Fibroblast of skin of right biceps (primary cell): ENCODE measurements at places on chromosomes 5 and 9.

DNA sequence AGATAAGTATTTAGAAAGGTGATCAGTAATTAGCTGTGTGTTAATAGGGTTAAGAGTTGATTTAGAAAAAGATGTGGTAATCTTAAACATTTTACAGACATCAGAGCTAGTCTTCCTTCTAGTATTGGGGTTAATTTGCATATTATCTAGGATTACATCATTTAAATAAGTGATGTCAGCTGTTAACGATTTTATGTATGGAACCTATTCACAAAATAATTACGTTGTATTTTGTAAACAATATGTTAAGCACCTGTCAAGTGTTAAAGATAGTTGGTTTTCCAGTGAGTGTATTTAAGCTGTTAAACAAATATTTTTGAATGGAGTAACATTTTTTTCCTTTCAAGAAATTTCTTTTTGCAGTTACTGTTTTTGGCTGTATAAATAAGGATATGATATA is 2.2 kb downstream of the DCP2 start:
- DNase-seq: no peak

DNA sequence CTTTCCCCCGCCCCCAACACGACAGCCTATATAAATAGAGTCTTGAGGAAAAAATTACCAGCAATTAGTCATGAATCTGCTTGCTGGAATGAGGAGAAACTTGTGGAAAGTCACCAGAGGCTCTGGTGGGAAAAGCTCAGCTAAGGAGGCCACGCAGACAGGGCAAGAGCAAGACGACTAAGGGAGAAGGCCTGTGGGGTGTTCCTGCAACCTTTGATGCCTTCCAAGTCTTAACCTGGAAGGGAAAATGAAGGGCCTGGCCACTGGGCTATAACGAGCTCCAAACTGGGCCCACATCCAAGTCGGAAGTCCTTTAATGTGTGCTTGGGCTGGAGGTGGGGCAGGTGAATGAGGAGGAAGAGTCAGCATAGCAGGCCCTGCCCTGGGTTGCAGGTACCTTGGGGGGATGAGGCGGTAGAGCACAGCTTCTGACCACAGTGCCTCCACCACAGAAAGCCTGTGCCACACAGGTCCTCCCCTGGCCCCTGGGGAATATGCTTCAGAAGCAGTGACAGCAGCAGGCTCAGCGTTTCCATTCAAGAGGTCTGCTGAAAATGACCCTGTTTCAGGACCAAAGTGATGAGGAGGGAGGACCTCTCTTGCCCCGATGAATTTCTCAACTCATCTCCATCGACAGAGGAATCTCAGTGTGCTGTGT is 92.8 kb upstream of the LRRTM2 start:
- peak; percentile 76 for DNase-seq

DNA sequence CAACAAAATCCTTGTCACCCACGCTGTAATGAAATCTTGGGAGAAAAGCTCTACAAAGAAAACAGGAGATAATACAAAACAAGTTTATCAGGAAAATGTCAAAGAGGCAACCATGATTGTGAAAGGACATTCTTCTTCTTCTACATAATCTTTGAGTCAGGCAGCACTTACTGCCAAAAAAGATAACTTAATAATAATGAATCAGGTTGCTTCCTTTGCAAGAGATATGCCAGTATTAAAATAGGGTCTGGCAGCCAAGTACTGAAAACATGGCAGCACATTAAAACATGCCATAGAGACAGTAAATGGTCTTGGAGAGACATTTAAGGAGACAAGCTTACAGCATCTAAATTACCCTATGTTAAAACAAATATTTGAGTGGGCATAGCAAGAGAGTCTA is 1573.4 kb downstream of the EFNA5 start:
- peak; percentile 29 for DNase-seq

- DNase-seq: no peak
These were observed 24.7 kb upstream of the TIFAB start for GRCh38 chr5:135476615-135477581.

- DNase-seq: no peak
These were observed 181.0 kb upstream of the GHR start for GRCh38 chr5:42242210-42242609.

DNA sequence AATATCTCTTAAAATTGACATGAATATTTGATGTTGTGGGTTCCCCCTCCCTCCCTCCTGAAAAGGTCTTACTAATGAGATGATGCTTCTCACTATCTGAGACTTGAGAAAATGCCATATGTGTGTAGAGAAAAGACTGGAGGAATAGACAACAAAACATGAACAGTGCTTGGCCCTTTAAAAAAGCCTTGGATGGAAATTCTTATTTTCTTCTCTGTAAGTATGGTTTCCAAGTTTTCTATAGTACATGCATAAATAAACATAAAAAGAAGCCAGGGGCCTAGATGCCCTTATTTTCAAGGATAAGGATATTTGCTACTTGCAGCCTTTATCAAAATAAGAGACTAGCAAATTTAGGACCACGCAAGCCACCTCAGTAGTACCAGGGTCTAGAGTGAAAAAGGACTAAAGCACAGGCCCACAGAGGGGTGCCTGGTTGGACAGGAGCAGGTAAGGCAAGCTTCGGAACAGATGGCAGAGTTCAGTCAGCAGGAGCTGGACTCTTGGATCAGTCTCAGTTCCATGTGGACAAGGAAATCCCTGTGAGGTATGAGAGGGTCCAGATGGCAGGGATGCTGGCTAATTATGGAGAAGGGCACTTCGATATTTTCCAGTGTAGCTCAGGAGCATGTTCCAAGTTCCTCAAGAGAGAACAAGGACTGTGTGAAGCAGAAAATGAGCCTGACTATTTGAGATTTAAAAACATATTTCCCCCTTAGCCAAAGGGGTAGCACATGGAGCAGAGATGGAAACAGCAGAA is 4.6 kb upstream of the ANP32B start:
- no peak for DNase-seq

- no peak for DNase-seq
These were observed 143.7 kb upstream of the SLC30A5 start for GRCh38 chr5:68950125-68950524.

DNA sequence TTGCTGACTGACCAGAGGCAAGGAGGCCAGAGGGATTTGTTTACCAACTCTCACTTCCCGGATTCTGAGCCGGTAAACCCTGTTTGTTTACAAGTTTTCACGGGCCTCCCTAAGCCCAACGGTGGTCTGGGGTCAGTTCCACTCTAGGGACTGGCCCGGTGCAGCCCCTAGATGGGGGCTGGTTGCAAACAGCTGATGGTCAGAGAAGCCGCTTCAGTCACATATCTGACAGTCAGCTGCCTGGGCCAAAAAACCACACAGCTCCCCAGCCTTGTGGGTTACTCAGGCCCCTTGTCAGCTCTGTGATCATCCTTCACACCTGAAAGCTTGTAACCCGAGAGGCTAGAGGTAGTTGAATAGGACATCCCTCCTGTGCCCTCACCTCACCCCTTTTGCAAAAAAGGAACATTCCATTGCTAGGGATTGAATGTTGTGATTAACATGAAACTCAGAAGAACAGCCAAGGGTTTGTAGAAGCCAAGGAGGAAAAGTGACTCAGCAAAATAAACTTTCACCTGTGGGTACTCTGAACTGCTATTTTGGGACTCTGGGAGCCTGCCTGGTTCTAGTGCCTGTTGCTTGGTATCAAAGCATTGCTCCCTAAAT is 40.4 kb downstream of the SAR1B start:
- DNase-seq: peak; percentile 28

GRCh38 chr5:76701298-76701697 is 14.6 kb upstream of the F2R start:
- peak; percentile 91 for DNase-seq

GRCh38 chr5:179432547-179432946 is 87.3 kb upstream of the ADAMTS2 start:
- no peak for DNase-seq

DNA sequence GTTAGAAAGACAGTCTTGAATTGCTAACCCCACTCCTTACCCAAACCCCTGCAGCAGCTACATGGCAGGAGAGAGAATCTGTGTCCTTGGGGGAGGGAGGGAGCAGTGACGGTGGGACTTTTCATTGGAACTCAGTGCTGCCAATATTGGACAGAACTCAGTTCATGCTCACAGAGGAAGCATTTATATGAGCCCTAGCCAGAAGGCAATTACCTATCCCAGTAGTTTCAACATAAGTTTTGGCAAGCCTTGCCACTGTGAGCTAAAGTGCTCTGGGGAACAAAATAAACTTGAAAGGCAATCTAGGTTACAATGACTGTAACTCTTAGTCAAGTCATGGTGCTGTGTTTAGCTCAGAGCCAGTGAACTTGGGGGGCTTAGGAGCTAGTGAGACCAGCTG is 1013.4 kb upstream of the COX7C start:
- no peak for DNase-seq

DNA sequence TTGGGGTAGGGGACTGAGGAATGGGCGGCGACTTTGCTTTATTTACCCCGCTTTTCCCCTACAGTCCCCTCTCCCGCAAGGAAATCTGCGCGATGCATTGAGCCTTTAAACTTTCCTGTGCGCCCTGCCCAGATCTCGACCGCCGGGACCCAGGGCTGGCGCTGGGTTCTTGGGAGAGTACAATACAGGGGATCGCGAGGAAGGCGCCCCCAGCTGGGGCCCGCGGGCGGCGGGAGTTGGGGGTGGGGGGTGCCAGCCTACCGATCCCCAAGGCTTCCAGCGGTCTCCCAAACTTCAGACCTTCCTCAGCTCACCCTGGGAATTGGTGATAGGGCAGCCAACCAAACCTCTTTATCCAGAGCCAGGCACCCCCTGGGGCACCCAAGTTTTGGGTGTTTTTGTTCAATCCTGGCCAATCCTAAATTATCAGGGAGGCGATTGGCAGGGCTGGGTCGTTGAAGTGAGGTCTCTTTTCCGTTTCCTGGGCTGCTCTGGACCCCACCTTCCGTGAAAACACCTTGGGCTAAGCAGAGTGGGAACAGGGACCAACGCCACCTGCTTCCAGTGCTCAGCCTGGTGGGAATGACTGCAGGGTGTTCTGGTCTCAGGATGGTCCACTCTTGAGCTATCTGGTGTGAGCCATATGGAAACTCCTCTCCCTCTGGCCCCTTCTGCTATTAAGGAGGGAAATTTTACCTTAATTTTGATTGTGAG is 51.4 kb upstream of the DAB2IP start:
- no peak for DNase-seq

DNA sequence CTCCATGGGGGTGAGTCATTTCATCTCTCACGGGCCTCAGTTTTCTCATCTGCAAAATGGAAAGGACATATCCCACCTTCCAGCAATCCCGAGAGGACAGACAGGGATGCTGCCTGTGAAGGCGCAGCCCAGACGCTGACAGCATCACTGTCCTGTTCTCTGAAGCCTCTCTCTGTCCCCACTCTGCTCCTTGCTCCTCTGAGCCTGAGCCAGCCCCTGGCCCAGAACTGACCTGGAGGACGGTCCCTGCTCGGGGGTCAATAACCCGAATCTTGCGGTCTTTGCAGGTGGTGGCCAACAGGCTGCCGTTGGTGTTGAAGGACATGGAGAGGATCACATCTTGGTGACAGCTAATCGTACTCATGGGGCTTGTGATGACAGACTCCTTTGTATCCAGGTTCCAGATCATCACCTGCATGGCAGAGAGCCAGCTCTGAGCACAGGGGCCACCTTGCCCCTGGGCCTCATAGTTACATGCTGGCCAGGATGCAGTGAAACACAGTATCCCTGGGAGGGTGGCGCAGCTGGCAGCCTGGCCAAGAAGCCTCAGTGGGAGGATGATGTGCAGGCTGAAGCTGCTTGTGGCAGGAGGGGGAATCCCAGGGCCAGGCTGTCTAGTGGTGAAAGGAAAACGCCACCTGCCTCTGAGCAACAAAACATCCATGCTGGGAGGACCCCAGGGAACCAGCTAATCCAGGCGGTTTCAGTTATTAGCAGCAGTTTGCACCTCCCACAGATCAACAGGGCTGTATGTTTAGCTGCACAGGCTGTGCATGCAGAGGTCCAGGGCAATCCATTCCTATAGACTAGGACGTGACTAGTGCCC is 14.0 kb upstream of the TRIM14 start:
- DNase-seq: no peak

- no peak for DNase-seq
These were observed 3.8 kb downstream of the OR2V2 start for GRCh38 chr5:181151146-181151545.

GRCh38 chr5:14486486-14486885 is 95.1 kb upstream of the OTULINL start:
- no peak for DNase-seq

- no peak for DNase-seq
These were observed 97.8 kb upstream of the TYRP1 start for GRCh38 chr9:12595400-12595799.

DNA sequence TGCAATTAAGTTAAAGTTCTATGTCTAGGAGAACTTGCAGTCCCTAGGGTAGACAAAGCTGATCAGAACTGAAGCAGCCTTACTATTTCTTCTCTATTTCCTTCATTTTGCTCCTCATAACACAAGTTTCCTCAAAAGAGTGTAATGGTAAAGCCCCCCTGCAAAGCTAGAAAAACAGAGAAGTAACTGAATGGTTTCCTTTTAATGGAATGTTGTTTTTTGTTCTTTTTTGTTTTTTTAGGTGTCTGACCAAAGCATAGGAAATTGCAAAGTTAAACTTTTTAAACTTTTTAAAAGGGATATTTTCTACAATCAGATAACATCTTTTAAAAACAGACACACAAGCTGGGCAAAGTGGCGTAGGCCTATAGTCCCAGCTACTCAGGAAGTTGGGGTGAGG is 145.7 kb downstream of the TLE1 start:
- no peak for DNase-seq

GRCh38 chr5:74026310-74026709 is 400.3 kb downstream of the ARHGEF28 start:
- DNase-seq: no peak

DNA sequence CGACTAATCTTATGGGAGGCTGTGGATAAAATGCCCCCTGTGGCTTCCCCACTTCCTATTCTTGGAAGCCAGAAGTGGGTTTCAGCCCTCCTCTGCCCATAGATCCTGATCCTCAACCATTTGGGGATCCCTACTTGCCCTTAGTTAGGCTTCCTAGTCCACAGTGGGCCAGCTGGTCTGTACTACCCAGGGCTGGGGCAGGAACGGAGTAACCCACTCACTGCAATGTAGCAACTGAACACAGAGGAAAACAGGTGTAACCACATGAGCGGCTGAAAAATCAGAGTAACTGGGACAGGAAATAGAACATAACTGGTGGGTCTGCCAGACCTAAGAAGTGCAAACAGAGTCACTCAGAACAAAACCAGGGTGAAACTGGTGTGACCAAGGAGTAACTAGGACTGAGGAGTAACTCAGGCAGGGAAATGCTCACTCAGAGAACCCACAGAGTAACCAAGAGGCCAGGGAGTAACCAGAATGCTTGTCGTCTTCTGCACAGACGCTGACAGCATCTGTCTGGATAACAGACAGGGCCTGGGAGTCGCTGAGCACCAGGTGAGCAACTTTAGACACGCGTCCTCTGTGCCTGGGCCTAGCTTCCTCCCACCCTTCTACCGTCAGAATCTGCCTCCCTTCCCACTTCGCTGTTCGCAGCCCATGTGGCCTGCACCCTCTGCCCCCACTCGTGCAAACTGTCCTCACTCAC is 1.0 kb downstream of the AQP3 start:
- no peak for DNase-seq
